ENCODE measurements at places on chromosomes 3 and 15.

DNA sequence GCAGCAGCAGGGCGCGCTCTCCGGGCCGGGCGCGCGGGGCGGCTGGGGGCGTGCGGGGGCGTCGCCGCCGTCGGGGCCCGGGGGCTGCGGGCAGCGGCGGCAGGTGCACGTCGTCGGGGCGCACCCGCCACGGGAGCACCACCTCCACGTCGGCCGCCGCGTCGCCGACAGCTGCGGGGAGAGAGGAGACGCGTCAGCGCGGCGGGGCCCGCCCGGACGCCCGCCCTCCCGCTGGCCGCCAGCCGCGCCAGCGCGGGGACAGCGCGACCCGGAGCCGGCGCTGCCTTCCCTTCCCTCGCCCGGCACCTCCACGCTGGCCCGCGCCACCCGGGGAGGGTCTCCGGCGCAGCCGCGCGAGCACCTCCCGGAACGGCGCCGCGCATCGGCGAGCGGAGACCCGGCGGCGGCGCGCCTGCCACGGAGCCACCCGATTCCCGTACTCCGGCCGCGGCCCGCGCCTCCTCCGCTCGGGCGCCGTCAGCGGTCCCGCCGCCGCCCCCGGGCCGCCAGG lies 481 bp downstream of the ADAMTS17 start:
- no peaks in the 10 kb centered on the region for H3K36me3 ChIP-seq
- peaks cover 16% of the 10 kb centered on the region for H3K27me3 ChIP-seq
- H3K4me1 ChIP-seq = no peaks in the 10 kb centered on the region
- no peak for DNase-seq
- peak overlapping the region; percentile 70 for H3K4me3 ChIP-seq

- no peak overlapping the region for H3K4me3 ChIP-seq
- peaks cover 5% of the 10 kb centered on the region for H3K4me1 ChIP-seq
- H3K27ac ChIP-seq = no peak overlapping the region
- no peaks in the 10 kb centered on the region for H3K27me3 ChIP-seq
Observed at GRCh38 chr3:187722206-187722612, 19.9 kb upstream of the RTP2 start.

DNA sequence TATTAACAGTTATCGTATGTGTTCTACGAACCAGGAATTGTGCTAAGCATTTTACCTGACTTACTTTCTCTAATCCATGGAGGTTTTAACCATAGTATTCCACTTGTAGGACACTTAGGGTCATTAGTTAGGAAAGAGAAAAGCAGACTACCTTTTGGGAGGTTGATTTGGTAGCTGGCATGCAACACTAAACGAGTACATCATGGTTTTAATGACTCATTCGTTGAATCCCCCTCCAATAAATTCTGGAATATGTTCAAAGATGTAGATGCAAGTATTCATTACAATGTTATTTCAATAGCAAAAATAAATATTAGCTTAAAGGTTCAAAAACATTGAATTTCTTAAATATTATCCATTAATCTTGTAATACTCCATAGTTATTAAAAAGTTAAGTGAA lies 162.5 kb downstream of the FMN1 start:
- H3K4me3 ChIP-seq = no peak overlapping the region
- no peaks in the 10 kb centered on the region for H3K4me1 ChIP-seq

DNA sequence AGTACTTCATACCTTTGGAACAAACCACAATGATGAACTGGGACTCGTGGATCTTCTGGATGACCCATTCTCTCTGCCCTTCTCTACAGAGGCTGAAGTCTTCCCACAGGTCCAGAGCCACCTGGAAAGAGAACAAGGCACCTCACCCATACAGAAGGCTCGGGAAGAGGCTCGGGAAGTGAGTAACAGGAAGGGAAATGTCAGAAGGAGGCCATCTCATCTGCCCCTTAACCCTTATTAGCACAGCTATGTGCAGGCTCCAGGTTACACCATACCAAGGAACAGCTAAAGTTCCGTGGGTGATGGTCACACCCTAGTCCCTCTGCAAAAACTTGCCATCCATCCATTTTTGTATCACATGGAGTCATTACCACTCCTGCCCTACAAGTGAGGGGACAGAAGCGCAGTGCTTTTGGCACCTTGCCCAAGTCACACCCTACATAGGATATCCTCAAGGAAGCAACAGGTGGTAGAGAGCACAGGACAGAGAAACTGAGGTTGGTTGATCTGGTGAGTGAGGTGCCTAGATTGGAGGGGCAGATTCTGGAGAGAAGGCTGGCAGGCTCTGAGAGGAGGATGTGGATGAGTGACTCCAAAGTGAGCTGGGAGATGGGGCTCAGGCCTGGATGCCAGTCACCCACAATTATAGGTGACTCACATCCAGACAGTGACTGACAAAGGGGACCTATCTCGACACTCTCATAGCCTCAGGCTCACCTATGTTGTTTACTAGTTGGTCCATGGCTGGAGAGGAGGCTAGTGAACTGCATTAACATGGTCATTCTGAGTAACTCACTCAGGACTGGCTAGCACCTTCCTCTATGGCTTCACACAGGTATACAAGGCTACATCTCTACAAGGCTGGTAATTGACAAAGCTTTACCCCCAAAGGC lies 38.2 kb downstream of the SPATA12 start:
- H3K4me3 ChIP-seq = no peak overlapping the region
- DNase-seq = no peak
- H3K27ac ChIP-seq = no peak overlapping the region

- H3K4me3 ChIP-seq = no peak overlapping the region
- DNase-seq = no peak
- H3K27ac ChIP-seq = peak overlapping the region; percentile 77
- H3K36me3 ChIP-seq = no peaks in the 10 kb centered on the region
Observed at GRCh38 chr15:101207867-101208288, 44.0 kb downstream of the CHSY1 start.

- no peaks in the 10 kb centered on the region for H3K4me1 ChIP-seq
- no peaks in the 10 kb centered on the region for H3K27me3 ChIP-seq
- H3K4me3 ChIP-seq = no peak overlapping the region
- no peak overlapping the region for H3K27ac ChIP-seq
- H3K36me3 ChIP-seq = no peaks in the 10 kb centered on the region
- no peak for DNase-seq
Observed at GRCh38 chr15:70133781-70134421, 36.2 kb upstream of the TLE3 start.

DNA sequence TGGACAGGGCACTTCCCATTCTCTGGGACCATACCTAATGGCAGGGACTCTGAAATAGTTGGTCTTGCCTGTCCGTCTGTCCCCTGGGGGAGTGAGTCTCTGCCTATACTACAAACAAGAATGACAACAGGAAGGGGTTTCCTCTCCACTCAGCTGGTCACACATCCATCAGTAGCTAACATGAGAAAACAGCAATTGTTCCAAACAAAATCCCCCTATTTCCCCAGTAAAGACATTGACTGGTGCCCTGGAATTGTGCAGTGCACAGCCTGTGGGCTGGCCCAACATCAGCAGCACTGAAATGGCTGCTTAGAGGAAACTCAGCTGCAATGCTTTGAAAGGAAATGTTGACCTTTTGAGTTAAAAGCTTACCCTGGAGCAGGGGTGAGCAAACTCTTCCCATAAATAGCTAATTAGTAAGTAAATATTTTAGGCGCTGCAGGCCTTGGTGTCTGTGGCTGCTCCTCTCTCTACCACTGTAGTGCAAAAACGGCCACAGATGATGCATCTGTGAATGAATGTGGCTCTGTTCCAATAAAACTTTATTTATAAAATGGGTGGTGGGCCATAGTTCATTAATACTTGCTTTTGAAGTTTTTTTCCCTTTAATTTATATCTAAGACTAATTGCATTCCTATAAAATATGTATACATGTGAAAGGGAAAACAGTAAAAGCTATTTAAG lies 174.3 kb downstream of the KLF13 start:
- peak overlapping the region; percentile 15 for H3K27ac ChIP-seq
- no peak for DNase-seq
- no peaks in the 10 kb centered on the region for H3K27me3 ChIP-seq
- no peaks in the 10 kb centered on the region for H3K4me1 ChIP-seq

DNA sequence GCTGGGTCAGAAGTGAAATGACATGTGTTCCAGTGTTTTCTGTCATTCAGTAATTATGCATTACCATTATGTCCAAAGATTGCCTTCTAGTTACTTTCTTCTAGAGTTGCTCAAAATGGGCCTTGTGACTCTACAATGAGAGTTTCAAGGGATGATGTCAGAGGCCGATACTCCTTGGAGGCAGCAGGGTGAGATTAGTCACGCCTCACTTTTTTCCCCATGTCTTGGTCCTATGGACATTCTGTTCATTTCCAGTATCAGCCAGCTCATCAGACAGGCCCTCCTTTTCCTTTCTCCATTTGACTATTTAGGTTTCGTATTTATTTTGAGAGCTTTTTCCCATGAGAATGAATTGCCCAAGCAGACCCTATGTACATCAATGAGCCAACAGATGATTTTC lies 17.5 kb downstream of the VGLL3 start:
- no peaks in the 10 kb centered on the region for H3K27me3 ChIP-seq
- no peaks in the 10 kb centered on the region for H3K4me1 ChIP-seq
- DNase-seq = no peak
- H3K27ac ChIP-seq = no peak overlapping the region
- H3K4me3 ChIP-seq = no peak overlapping the region

- no peak overlapping the region for H3K27ac ChIP-seq
- peaks cover 16% of the 10 kb centered on the region for H3K4me1 ChIP-seq
- no peaks in the 10 kb centered on the region for H3K27me3 ChIP-seq
- H3K36me3 ChIP-seq = no peaks in the 10 kb centered on the region
- no peak overlapping the region for H3K4me3 ChIP-seq
Observed at GRCh38 chr15:60572541-60573421, 93.8 kb upstream of the ICE2 start.

- no peaks in the 10 kb centered on the region for H3K36me3 ChIP-seq
- DNase-seq = no peak
- H3K27me3 ChIP-seq = no peaks in the 10 kb centered on the region
- no peak overlapping the region for H3K27ac ChIP-seq
- H3K4me3 ChIP-seq = no peak overlapping the region
- H3K4me1 ChIP-seq = no peaks in the 10 kb centered on the region
Observed at GRCh38 chr3:161067335-161067734, 37.8 kb downstream of the B3GALNT1 start.

DNA sequence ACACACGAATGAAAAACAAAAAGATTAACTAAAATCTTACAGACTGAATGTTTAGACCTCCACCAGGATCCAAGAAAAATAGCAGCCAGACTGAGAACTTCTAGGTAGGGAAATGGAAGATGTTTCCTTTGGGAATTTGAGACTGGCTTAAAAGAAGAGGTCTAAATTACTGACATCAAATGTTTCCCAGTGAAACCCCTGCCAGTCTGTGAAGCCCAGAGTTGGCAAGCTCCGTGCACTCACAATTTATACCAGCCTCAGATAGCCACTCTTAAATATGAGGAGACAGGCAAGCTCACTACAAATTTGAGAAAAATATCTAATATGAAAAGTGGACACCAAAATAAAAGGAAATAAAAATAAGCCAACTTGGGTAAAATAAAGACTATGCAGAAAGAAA lies 700.5 kb upstream of the ZNF385D start:
- peaks cover 14% of the 10 kb centered on the region for H3K4me1 ChIP-seq
- no peaks in the 10 kb centered on the region for H3K27me3 ChIP-seq
- H3K27ac ChIP-seq = no peak overlapping the region
- DNase-seq = no peak

- DNase-seq = no peak
- H3K4me3 ChIP-seq = no peak overlapping the region
- H3K4me1 ChIP-seq = no peaks in the 10 kb centered on the region
Observed at GRCh38 chr15:69149803-69150202, 10.6 kb upstream of the GLCE start.

DNA sequence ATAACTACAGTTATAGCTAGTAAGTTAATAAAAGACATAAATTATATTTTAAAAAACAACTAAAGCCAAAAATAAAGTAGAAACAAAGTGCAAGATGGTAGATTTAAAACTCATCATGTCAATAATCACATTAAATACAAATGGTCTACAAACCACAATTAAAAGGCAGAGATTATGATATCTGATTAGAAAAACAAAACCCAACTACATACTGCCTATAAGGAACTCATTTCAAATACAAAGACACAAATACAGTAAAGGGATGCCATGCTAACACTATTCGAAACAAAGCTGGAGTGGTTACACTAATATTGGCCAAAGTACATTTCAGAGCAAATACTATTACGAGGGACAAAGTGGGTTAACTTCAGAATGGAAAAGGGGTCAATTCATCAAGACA lies 426.5 kb downstream of the SHQ1 start:
- H3K4me3 ChIP-seq = no peak overlapping the region
- no peak overlapping the region for H3K27ac ChIP-seq
- no peaks in the 10 kb centered on the region for H3K36me3 ChIP-seq
- no peak for DNase-seq
- H3K27me3 ChIP-seq = no peaks in the 10 kb centered on the region

DNA sequence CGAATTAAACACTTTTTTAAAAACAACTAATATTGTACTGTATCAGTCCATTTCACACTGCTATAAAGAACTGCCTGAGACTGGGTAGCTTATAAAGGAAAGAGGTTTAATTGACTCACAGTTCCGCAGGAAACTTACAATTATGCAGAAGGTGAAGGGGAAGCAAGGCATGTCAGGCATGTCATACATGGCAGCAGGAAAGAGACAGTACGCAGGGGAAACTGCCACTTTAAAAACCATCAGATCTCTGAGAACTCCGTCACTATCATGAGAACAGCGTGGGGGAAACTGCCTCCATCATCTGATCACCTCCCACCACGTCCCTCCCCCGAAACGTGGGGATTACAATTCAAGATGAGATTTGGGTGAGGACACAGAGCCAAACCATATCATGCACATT lies 162.8 kb upstream of the TPM1 start:
- no peaks in the 10 kb centered on the region for H3K4me1 ChIP-seq
- no peaks in the 10 kb centered on the region for H3K27me3 ChIP-seq
- DNase-seq = no peak
- H3K27ac ChIP-seq = no peak overlapping the region

DNA sequence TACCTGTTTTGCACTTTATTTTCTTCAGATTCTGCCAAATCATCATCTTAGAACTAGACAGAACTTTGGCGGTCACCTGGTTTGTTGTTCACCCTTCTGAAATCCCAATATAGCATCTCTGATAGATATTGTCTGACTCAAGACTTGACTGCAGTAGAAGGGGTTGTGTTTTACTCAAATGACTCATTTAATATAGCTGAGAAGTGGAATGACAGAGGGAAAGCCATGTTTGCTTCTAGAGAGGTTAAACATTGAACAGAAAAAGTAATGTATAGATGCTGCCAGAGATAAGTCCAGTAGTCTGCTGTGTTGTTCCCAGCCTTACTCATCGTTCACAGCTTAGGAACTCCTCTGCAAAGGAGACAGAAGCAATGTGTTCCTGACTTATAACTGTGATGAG lies 402.0 kb downstream of the AGBL1 start:
- no peak for DNase-seq
- no peaks in the 10 kb centered on the region for H3K4me1 ChIP-seq
- no peak overlapping the region for H3K27ac ChIP-seq
- no peaks in the 10 kb centered on the region for H3K27me3 ChIP-seq
- no peaks in the 10 kb centered on the region for H3K36me3 ChIP-seq
